ENCODE measurements at places on chromosomes 6 and 20.
A peak's percentile ranks its signal among the peaks of the same experiment; 100 is the strongest.

DNA sequence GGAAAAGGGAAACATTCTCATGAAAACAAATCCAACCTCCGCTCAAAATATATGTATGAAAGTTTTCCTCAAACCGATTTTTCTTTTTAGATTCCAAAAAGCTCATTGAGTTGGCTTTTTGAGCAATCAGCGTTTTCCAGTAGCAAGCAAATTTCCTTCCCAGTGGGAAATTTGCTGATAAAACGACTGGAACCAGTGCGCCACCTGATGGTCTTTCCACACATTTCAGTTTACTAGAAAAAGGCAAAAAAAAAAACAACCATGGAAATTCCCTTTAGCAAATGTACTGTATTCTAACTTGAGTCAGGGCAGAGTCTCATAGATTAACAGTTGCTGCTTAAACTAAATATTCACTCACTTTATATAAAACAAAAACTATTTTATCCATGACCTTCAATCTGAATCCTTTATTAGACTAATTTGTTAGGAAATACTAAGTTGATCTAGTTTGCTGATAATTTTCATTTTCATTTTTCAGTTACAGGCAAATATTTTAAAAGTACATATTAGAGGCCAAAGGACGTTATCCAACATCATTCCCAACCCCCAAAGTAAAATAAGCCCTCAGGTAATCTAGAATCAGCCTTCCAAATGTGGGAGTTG, 271.5 kb downstream of the FOXA2 start:
- DNase-seq: peak; percentile 55

GRCh38 chr6:132257561-132257960, 143.7 kb downstream of the MOXD1 start:
- DNase-seq: no peak

- no peak for DNase-seq
Observed at GRCh38 chr20:48909910-48910309, 11.6 kb upstream of the ARFGEF2 start.

GRCh38 chr6:85892346-85892745, 249.7 kb upstream of the SYNCRIP start:
- DNase-seq: no peak

GRCh38 chr6:44051515-44051914, 75.7 kb downstream of the MRPL14 start:
- DNase-seq: no peak

DNA sequence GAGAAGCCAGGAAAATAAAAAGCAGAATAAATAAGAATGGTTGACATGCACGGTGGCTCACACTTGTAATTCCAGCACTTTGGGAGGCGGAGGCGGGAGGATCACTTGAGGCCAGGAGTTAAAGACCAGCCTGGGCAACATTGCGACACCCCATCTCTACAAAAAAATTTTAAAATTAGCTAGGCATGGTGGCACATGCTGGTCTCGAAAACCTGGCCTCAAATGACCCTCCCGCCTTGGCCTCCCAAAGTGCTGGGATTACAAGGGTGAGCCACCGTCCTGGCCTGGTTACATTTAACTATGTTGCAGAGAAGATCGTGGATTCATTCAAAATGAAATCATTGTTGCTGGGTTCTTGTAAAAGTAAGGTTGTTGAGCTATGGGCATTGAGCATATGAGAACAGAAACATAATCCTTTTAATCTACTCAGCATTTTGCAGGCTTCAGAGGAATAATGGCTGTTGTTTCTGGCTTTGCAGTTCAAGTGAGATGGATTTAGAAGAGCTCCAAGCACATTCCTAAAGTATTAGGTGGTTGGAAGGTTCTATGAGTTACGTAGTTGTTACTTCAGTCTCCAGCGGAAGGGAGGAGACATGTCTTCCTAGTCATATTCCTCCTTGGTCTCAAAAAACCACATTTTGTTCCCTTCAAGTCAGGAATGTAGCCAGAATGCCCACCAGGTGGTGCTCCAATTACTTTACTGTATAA, 45.6 kb upstream of the RAB23 start:
- DNase-seq: peak; percentile 93

- DNase-seq: no peak
Observed at GRCh38 chr6:138586638-138587037, 87.3 kb upstream of the NHSL1 start.

- DNase-seq: no peak
Observed at GRCh38 chr6:30970946-30971345, 12.6 kb upstream of the MUC21 start.

- DNase-seq: no peak
Observed at GRCh38 chr6:155011809-155012291, 16.7 kb downstream of the TIAM2 start.

DNA sequence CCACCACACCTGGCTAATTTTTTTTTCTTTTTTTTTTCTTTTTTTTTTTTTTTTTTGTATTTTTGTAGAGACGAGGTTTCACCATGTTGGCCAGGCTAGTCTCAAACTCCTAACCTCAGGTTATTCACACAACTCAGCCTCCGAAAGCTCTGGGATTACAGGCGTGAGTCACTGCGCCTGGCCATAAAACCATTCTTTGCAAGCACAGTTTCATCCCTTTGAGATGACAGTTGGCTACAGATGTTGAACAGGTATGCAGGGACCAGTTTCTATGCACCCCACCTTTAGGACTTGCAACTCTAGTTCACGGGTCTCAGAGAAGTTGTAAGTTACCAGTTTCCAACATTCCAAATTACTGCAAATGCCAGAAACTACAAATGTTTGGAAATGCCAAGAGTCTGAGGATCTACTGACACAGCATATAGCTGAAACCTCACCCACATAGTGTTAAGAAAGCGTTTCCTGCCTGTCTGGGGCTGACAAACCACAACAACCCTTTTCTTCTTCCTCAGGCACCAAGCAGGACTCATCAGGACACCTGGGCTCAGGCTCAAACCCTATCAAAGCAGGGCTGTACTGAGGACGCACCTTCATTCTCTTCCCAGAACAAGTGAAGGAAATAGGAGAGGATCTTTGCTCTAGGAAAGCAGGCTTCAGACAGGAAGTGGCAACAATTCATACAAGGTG, 22.9 kb downstream of the ARHGAP18 start:
- no peak for DNase-seq

DNA sequence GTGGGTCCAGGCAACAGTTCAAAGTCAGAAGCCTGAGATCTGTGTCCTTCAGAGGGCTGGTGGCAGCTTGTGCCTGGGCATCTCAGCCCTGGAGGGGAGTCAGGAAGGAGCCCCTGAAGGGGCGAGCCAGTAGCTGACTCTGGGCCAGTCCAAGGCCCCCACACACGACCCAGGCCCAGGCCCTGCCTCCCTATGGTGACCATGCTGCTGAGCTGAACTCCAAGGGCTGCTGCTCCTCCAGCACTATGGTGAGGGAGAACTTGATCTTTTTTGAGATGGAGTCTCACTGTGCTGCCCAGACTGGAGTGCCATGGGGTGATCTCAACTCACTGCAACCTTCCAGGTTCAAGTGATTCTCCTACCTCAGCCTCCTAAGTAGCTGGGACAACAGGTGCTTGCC, 15.2 kb upstream of the CST3 start:
- DNase-seq: no peak

DNA sequence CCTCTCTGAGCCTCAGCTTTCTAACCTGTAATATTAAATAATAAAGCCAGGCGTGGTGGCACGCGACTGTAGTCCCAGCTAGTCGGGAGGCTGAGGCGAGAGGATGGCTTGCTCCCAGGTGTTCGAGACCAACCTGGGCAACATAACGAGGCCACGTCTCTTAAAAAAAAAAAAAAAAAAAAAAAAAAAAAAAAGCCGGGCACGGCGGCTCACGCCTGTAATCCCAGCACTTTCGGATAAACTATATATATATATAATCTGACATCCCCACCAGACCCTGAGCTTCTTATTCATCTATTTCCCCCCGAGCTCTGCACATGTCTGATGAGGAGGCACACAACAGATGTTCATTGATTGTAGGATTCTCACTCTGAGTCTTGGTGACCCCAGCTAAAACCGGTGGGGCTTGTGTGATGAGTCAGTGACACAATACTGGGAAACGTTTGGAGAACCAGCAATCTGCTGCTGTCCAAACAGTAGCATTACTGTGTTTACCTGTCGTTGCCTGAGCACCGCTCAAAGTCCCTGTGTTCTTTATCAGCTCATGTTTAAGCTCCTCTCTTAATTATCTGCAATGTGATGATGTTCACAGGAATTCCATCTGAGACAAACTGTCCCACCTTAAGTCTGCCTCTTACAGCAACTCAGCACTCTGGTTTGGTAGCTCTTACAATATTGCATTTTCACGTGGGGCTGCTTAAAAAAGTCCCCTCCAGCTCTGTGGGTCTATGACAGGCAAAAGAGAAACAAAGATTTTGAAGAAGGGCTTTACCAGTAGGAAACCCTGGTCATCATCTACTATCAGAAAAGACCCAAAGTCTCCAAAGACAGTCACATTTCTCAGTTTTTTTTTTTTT, 1.0 kb upstream of the SPATA2 start:
- DNase-seq: peak; percentile 65

GRCh38 chr6:111423055-111423633, 59.9 kb downstream of the REV3L start:
- DNase-seq: peak; percentile 24

DNA sequence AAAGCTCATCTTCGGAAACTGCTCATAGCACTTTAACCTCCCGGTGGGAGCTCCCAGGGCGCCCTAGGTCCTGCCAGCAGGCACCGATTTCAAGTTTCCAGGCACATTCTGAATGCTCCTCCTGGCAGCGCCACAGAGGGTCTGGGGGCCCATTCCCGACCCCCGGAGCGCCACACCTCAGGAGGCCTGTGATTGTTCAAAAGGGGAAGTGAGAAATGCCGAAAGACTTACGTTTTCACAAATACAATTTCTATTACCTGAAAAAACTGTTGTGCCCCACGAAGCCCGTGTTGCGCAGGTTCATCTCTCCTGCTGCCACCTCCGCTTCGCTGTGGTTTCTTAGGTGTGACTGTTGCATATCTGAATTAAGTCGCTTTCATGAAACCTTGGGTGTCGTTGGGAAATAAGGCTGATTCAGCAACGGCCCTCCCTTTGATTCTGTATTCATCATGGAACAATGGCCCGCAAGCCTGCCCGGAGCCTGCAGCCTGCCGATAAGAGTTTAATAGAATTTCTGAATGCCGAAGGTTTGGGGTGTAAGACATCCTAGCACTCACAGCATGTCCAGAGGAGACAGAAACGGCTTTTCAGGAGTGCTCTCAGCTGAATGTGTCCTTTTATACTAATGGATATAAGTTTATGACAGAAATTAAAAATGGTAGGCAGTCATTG, 1.9 kb upstream of the MYT1 start:
- no peak for DNase-seq

DNA sequence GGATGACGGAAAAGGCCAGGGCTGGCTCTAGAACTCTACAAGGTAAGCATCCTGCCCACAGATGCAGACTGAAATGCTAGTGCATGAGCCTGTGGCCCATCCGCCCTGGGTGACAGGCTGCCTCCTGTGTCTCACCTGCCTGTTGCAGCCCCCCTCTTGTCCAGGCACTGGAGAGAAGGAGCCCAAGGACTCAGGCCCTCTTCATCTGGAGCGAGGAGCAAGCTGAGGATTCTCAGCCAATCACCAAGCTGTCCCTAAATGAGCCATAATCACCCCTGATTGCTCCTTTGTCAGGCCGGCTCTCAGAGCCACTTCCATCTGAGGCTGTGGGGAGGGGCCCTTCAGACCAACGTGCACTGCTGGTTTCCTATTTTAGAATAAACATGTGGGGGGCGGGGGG, 10.0 kb upstream of the SLC32A1 start:
- DNase-seq: no peak

GRCh38 chr20:4555188-4555890, 166.4 kb upstream of the PRND start:
- DNase-seq: peak; percentile 74

- peak; percentile 84 for DNase-seq
Observed at GRCh38 chr6:117498159-117498558, 15.7 kb downstream of the DCBLD1 start.

DNA sequence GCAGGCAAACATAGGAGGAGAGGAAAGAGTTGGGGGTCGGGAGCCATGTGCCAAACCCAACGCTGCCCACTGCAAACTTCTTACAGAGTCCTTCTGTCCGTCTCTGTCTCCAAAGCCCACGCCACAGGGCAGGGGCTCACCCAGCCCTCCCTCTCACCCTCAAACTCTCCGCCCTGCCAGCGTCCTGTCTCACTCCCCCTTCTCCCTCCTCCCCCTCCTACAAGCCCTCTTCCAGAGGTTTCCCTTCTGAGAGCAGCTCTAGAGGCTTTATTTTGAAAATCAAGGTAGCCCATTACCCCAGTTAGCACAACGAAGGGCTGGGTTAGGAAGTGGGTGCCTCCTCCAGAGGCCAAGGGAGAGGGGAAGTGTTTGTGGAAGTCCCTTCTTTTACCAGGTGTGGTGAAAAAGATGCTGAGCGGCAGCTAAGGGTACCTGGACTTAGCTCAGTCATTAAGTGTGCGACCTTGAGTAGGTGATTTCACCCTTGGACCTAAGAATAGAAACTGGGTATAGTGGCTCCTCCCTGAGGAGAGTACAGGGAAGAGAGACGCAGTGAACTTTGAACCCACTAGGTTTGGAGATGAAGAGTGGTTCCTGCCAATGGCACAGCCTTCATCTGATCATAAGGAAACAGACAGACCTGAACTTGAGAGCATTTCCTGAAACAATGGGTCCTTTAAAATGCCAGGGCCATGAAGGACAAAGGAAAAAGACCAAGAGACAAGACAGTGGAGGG, 123.8 kb downstream of the BANF2 start:
- DNase-seq: no peak

DNA sequence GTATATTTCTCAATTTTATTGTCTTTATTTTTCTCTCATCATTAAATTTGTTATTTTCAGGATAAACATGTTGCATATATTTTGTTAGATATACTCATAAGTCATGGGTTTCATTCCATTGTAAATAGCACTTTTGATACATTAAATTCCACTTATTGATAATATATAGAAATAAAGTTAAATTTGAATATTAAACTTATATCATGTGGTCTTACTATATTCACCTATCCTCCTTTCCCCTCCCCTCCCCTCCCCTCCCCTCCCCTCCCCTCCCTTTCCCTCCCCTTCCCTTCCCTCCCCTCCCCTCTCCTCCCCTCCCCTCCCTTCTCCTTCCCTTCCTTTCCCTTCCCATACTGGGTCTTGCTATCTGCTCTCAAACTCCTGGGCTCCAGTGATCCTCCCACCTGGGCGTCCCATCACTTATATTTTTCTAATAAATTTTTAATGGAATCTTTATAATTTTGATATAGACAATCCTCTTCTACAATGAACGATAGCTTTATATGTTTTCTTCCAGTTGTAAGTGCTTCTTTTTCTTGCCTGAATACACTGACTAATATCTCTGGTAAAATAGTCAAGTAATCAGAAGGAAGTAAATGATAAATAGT, 692.4 kb downstream of the C6orf118 start:
- DNase-seq: no peak

- no peak for DNase-seq
Observed at GRCh38 chr6:137787016-137787415, 80.0 kb upstream of the TNFAIP3 start.

GRCh38 chr20:50415516-50416268, 94.5 kb upstream of the PTPN1 start:
- no peak for DNase-seq

GRCh38 chr6:150517175-150517574, 82.5 kb upstream of the PLEKHG1 start:
- DNase-seq: no peak

GRCh38 chr20:53077373-53078205, 105.4 kb downstream of the TSHZ2 start:
- no peak for DNase-seq

All from RKO (cell line).